Activated T-cell treated with anti-CD3 and anti-CD28 coated beads, Interleukin-2, amount 50 U/mL, for 72 hours (primary cell): ENCODE measurements at places on chromosomes 12 and 14. TPM values are rescaled to one million over a fixed set of nuclear protein-coding genes. Genes with fewer than 3 reads are reported as not detected.

DNA sequence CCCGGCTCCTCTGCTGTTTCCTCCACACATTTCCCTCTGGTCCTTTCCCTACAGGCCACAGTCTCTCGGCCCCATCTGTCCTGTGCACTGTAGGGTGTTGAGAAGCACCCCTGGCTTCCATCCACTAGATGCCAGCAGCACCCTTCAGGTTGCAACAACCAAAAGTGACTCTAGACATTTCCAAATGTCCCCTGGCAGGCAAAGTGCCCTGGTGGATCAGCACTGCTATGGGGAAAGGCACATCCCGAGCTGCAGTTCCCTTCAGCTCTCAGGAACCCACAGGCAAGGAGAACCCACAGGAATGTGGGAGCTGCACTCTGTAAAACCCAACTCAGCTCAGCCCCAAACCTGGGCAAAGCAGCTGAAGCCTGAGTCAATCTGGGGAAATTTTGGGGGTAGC lies 77.0 kb downstream of the RBM19 start:
- no peak for DNase-seq

DNA sequence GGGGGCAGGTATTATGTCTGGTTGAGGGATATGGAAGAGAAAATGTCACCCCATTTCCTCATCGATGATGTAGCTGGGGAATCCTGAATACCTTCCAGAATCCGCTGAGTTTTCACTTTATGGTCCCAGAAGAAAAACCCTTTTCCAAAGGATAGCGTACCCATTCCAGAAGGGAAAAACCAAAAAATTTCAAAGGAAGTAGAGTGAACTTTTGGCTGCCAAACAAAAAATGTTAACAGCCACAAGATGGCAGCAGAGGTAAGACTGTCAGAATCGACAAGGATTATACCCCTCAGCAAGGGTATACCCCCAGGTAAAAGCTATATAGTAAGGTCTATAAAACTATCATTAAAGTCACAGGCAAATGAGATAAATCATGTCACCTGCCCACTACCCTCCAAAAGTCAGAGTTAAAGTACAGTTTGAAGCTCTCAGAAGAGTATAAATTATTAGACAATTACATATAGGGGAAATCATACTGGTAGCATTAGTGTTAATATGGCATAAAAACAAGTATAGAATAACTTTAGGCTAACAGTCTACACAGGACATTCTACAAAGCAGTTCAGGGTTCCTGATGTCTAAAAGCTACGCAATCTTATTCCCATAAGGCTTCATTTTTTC lies 18.0 kb downstream of the ACIN1 start:
- peak; percentile 22 for DNase-seq

Gene HPD
- total RNA-seq: not detected

DNA sequence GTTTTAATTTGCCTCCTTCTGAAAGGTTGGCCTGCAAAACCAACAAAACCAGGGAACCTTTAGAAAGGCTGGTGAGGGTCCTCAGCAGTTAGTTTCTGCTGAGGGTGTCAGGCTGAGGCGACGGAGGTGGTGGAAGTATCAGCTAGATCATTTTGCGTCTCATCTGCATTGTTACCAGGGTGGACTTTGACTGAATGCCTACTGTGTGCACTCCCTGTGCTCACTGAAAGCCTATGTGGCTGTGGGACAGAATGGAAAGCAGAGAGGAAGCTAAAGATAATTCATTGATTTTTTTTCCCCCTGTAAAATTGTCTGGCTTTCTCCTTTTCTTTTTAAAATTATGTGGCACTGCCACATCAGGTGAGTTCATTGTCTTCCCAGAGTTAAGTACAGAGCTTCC lies 68.4 kb upstream of the SRSF5 start:
- no peak for DNase-seq

Gene RNF212B
- not detected for total RNA-seq

DNA sequence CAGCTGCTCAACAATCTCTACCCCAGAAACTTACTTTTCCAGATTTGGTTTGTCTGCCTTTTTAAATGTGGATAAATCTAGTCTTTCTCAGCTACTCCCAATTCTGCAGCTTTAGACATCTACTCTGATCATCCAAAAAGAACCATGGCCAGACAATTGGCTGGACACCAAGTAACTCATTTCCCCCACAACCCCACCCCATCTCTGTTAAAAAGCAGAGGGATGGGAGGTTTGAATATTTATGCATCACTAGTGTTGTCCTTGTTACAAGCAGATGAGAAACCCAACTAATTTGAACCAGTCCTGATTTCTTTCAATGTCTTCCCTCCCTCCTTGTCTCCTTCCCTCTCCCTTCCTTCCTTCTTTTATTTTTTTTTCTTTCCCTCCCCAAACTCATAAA lies 391.9 kb downstream of the GALC start:
- DNase-seq: no peak
